ENCODE measurements at places on chromosomes 2 and 18.

DNA sequence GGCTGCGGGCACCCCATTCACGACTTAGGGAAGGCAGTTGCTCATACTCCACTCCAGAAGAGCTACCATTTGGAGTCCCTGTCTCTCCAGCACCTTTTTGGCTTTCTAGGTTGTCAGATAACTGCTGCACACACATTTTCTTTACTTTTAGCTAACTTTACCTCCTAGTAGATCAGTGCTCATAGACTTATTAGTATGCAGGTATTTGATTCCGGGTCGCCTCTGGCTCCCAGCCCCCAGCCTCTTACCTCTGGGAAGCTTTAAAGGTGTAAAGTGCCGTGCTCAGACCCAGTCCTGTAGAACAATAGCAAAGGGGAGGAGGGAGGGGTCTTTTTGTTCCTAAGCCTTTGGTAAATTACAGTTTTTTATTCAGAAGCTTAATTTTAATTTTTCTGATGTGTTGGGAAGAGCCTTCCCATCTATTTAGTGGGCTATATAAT is 102.9 kb downstream of the SPTBN1 start:
- peak; percentile 69 for DNase-seq

- peak; percentile 85 for DNase-seq
These were observed 356.7 kb downstream of the TGIF1 start for GRCh38 chr18:3806656-3807055.

DNA sequence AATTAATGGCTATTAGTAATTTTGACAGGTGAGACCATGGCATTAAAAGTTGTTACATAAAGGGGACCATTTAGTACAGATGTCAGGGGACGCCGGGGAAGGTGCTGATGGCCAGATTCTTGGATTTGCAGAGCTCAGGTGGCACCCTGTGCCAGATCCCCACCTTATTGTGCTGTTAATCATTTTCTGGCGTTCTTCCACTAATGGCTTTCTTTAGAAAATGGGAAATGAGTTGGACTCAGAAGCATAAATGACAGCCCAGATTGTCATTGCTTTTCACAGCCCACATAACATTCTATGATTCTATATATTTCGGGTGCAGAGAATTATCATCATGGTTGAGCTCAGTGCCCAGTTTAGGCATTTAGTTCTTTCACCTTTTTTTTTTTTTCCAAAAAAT is 257.2 kb upstream of the TCF4 start:
- DNase-seq = no peak

DNA sequence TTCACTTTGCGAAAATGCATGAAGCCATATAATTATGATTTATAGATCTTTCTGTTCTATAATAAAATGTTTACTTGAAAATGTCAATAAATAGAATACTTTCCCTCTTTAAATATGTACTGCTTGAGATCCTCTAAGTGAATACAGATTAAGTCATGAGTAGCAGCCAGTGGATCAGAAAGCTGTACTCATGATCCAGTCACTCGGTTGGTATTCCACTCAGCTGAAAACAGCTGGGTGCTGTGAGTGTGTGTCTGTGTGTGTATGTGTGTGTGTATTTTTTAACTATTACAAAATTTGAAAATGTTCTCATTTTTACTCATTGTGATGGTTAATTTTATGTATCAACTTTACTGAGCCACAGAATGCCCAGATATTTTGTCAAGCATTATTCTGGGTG is 141.6 kb upstream of the CYP26B1 start:
- no peak for DNase-seq

DNA sequence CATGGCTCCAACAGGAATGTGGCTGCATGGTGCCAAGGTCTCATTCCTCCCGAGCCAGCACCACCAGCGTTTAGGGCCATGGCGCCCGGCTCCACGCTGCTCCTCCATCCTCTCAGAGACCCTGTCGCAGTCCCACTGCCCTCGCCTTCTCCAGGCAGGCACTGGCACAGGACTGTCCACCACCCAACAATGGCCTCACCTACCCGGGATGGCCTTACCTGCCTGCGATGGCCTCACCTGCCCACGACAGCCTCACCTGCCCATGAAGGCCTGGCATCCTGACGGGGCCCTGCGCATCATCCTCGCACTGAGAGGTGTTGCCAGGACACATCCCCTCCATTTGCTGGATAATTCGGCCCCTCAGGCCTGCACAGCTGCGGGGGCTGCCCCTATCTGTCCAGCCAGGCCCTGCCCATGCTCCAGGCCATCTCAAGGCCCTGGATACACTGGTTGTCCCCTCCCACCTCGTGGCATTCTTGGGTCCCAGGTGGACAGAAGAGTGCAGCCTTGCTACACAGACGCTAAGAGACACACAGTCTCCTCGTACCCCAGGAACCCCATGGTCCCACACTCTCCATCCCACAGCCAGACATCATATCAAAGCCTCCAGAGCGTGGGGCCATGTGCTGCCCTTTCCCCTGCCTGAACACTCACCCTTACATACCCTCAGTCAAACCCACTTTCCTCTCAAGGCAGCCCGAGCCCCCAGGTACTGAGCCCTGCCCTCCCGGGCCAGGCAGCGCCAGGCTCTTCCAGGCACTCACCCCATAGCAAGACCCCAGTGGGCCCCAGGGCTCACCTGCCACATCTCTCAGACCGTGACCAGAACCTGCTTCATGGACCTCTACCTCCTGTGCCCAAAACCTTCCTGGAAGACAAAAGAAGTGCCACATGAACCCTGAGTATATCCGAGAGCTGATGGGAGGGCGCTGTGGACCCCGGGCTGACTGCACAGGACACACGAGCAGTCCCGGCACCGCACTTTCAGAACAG is 268.6 kb downstream of the EIPR1 start:
- DNase-seq = no peak

DNA sequence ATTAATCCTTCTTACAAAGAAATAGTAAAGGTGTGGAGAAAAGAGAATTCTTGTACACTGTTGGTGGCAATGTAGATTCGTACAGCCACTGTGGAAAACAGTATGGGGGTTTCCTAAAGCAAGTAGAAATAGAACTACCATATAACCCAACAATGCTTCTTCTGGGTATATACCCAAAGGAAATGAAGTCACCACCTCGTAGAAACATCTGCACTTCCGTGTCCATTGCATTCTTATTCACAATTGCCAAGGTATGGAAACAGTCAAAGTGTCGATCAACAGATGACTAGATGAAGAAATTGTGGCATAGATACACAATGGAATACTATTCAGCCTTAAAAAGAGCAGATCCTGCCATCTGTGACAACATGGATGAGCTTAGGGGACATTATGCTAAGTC is 93.4 kb upstream of the TGIF1 start:
- no peak for DNase-seq

DNA sequence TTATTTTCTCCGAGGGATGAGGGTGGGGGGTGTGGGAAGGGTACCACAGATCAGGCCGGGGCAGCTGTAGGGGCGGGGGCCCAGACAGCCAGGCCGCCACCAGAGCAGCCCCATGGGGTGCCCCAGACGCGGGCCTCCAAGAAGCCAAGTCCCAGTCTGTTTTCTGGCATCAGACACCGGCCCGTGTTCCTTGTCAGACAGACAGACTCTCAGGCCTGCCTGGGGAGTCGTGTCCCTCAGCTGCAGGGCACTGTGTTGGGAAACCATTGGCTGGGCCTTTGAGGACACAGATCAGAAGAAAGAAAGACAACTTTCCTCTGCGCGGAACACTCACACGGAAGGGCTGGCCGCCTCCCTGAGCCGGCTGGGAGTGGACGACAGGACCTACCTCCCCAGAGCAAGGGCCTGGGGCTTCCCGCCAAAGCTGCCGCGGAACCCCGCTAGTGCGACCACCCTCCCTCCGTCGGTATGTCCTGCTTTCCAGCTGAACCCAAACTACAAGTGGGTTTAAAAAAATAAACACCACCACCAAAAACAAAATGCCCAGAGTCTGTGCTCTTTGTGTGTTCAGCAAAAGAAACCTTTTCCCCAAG is 88.0 kb downstream of the SMAD7 start:
- DNase-seq = no peak

DNA sequence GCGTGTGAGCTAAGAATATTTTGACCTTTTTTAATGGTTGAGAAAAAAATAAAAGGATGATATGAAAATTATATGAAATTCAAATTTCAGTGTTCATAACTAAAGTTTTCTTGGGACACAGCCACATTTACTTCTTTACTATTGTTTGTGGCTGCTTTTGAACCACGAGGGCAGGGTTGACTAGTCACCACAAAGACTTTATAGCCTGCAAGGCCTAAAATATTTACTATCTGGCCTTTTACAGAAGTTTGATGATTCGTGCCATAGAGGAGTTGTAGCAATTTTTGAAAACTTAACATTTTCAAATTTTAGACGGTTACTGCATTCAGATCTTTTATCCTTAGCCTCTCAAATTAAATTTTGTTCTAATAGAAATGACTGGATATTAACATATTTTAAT is 69.9 kb downstream of the LIMS1 start:
- DNase-seq = no peak
